ENCODE measurements at places on chromosomes 7 and 10.

DNA sequence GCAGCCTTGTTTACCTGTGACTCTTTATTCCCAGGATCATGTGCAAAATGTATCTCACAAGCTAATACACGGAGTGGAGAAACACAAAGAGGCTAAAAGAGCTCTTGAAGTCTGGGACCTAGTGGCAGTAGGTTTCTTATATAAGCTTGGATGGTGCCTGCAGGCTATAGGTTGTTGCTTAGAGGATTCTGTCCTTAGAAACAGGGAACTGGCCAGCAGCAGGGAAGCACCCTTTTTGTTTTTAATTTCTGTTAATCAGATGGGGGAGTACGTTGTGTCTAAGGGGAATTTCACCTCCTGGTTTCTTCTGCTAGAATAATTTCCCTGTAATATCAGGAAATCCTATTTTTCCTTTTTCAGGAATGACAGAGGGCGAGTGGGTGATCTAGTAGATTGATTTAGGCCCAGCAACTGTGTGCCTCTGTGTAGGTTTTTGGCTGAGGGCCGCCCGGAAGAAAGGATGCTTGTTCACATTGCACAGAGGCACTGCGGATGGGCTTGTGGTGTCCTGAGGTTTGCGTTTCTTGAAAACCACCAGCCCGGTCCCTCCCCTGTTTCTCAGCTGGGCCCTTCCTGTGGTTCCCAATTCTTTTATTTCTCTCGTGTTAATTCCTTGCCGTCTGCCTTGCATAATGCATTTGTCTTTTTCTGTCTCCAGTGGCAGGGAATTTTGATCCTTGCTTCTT is 158.0 kb downstream of the CAMK1D start:
- no peak for DNase-seq

DNA sequence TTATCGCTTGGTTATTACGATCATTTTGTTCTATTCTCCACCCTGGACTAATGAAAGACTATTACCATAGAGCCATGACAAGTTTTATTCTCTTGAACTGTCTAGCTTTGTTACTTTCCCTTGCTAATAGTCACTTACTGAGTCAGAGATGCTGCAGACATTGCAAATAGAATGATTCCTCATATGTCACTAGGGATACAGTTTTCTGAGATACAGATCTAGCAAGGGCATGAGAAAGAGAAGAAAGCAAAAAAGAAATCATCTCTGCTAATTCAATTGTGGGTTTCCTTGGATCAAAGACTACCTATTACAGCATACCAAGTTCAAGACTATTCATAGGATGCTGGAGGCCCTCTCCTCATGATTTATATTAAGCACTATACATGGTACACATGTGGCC is 204.3 kb downstream of the MBL2 start:
- no peak for DNase-seq

DNA sequence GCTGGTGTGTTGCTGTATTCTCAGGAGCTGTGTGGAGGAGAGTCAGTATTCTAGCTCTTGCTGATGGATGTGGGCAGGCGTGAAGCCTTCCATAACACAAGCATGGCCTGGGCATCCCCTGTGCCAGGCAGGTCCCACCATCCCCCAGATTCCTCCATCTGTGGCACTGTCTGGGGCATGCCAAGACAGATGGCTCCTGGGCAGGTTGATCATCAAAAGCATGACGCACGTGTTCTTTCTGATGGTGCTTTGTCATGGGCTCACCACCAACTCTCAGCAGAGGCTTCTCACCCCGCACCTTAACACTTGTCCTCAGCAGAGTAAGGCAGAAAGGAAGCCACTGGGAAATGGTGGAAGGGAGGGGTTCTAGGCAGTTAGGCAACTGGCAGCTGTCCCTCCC is 364.3 kb downstream of the PLXNA4 start:
- DNase-seq: no peak

DNA sequence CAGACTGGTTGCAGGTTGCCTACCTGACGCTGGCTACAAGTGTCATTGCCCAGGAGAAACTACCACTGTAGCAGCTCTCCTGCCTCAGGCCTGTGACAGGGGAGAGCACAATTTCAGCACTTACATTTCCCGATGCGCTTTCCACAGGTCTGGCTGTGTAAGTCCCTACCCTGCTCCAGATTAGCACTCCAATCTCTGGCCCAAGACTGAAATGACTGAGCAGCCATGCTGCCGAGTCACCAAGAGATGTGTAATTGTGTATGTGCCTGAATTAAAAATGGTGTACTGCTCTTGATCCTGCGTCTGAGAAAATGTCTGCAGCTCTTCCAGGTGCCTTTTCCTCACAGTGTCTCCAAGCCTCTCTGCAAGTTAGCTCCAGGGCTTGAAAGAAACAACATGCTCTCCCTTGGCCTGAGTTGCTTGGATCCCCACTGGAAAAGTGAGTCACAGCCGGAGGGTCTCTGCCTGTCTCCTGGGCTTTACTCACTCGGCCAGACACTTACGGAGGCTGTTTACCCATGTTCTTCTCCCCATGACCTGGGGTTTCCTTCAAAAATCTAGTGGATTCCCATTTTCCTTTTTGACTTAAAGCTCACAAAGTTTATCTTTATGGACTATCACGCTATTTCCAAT is 1001.7 kb upstream of the KCND2 start:
- no peak for DNase-seq

DNA sequence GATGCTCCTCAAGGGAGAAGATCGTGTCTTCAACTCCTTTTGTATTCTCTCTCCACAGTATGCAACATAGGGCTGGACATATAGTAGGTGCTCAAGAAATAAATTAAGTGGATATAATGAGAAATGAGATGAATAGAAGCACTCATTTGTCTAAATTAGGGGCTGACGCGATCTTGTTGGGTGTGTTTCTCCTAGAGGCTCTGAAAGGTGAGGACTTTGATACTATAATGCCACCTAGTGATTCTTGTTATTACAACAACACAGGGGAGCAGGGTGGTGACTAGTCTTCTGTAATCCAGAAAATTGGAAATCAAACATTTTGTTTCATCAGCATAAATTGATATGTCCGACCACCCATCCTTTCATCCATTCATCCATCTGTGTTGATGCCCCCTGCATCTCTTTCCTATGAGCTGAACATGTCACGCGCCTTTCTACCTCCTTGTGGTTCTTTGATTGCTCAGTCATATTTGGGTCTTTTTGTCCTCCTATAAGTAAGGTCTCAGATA is 3.5 kb upstream of the CFAP58 start:
- no peak for DNase-seq

DNA sequence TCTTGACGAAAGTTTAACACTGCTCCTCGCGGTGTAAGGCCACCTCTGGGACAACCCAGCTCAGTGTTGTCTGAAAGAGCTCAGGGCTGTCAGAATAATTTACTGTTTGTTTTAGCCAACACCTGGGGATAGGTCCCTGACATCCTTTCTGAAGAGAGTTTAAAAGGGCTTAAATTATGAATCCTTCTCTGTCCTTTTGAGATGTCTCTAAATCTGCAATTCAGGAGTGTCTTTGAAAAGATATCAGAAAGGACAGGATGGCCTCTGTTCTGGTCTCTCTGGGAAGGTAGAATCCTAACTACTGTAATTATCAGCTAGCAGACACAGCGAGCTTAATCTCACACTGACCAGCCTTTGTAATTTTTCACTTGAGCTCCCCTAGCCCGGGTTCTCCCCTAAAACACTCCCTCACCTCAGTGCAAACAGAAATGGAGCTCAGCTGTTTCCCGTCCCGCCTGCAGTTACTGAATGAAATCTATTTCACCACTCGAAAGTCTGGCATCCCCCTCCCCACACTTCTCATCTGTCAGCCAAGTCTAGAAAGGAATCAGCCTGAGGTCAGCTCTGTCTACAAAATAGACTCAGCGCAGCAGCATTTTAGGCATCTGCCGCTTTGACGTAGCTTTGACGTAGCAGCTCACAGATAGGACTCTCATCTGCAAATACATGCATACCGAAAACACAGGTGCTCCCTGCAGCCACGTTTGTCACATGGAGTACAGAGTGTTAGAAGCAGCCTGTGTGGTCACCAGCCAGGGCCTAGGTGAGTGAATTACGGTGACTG is 4.8 kb downstream of the DYNC2I1 start:
- DNase-seq: no peak

DNA sequence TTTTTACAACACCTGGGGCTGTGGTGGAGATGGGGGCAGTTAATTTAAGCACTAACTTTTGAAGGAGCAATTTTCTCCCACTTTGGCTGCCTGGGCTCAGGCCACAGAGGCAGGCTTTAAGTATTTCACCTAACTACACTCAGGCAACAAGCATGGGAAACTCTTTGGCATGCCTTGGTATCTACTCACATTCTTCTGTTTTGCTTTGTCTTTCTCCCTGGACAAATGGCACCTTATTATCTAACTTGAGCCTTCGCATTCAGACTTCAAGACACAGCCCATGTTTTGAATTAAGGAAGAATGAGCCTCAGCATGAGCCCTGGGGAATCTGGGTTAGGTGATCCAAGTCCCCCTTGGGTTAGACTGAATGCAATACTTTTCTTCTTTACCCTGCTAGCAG is 31.8 kb upstream of the BMPER start:
- no peak for DNase-seq

DNA sequence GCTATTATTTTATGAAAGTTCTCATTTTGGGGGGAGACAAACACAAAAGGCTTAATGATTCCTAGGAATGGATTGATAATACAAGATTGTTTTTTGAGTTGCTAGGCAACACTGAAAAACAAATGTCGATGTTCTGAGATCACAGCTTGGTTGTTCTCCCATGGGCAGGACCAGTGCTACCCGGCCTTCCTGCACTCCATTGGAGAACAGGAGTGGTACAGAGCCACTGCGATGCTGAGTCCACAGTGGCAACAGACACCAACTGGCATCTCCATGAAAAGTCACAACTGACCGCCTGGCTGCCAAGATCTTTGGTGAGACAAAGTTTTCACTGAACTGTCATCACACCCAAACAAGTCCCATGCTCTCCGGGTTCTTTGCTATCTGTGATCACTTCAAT is 68.9 kb upstream of the NMT2 start:
- DNase-seq: no peak

DNA sequence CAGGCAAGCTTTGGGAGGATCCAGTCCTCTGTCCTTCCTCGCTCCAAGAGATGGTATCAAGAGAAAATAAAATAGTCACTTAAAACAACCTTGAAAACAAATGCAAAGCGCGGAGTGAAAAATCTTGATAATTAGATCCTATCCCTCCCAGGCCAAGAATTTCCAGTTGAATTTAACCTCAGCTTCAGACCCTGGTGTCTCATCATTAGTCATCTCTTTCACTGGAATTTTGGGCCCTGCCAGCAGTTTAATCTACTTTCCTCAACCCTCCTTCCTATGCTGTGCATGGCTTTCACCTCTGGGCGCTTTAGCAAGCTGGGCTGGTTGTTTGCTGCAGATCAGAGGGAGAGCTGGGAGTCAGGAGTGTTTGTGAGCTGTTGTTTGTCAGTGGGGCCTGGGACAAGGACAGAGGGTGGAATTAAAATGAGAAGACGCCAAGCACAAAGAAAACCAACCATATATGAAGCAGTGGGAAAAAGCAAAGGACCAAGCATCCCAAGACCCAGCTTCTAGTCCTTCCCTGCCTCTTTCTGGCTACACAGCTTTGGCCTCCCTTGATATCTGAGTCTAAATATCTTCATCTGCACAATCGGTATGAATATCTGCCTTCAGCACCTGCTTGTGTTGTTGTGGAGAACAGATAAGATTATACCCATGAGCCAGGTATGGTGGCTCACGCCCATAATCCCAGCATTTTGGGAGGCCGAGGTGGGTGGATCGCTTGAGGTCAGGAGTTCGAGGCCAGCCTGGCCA is 13.5 kb downstream of the MYOF start:
- no peak for DNase-seq

DNA sequence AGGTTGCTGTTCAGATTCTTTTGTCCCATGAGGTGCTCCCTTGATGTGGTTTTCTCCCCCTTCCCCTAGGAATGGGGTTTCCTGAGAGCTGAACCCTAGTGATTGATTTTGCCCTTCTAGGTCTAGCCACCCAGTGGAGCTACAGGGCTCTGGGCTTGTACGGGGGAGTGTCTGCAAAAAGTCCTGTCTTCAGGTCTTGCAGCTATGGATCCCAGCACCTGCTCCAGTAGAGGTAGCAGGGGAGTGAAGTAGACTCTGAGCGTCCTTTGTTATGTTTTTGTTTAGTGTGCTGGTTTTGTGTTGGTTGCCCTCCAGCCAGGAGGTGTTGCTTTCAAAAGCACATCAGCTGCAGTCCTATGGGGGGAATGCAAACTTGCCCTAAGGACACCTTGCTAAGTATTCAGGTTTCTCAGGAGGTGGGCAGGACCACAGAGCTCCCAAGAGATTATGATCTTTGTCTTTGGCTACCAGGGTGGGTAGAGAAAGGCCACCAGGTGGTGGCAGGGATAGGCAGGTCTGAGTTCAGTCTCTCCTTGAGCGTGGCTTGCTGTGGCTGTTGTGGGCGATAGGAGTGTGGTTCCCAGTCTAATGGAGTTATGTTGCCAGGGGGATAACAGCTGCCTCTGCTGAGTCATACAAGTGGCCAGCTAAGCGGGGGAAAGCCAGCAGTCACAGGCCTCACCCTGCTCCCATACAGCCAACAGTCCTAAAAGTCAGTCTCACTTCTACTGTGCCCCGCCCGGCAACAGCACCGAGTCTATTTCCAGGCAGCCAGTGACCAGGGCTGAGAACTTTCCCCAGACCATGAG is 92.4 kb upstream of the JCAD start:
- no peak for DNase-seq

GRCh38 chr7:124667312-124668153 is 98.1 kb downstream of the GPR37 start:
- DNase-seq: no peak

GRCh38 chr7:83077328-83077727 is 85.4 kb downstream of the PCLO start:
- no peak for DNase-seq

GRCh38 chr7:111568870-111569462 is 6.7 kb upstream of the IMMP2L start:
- DNase-seq: no peak

- DNase-seq: no peak
These were observed 813.0 kb downstream of the TYW1 start for GRCh38 chr7:67809586-67809985.

GRCh38 chr7:100122067-100122466 is 2.6 kb downstream of the CNPY4 start:
- no peak for DNase-seq

GRCh38 chr10:98265403-98266378 is 2.3 kb downstream of the LOXL4 start:
- no peak for DNase-seq

- no peak for DNase-seq
These were observed 480.5 kb downstream of the PHTF2 start for GRCh38 chr7:78279032-78279431.

GRCh38 chr10:90213346-90213745 is 512.0 kb downstream of the KIF20B start:
- DNase-seq: no peak

DNA sequence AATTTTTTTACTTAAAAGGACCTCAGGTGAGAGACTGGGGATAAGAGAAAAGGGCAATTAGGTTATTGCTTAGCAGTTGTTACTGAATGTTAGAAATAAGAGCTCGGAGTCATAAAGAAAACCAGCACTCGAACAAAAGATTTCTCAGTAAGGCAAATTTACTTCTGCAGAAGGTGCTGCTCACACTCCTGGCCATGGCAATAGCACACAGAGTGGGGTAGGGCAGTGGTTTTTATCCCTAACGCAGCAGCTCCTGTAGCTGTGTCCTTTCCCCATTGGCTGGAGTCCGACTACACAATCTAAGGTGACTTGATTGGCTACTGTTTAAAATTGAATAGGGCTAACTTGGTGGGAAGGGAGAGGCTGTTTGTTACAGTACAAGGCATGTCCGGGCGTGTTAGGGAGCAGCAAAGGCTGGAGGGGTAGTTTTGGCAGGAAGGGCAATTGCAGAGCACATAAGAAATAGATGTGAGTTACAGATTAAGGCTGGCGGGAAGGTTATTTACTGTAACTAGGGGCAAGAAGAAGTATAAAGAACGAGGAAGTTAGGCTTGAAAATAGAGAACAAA is 112.1 kb downstream of the AKR1D1 start:
- DNase-seq: no peak

- DNase-seq: peak; percentile 30
These were observed 40.3 kb downstream of the YKT6 start for GRCh38 chr7:44240983-44241510.
